Subcutaneous preadipocyte (primary cell): ENCODE measurements at places on chromosomes 12 and 14. TPM values are rescaled to one million over a fixed set of nuclear protein-coding genes. Genes with fewer than 3 reads are reported as not detected.

NOS1 gene
- total RNA-seq: not detected in 2 replicates

RPAP3 gene
- 12.1 and 20.3 TPM in 2 replicates for total RNA-seq

NUAK1 gene
- 0.73 and 1.6 TPM in 2 replicates for total RNA-seq

DNAJC22 gene
- 0.20 TPM in 1 of 2 replicates, not detected in the other for total RNA-seq

TIMELESS gene
- total RNA-seq: 7.3 and 10.4 TPM in 2 replicates

KRT79 gene
- total RNA-seq: not detected in 2 replicates

CNTN1 gene
- 0.39 and 1.1 TPM in 2 replicates for total RNA-seq

CHGA gene
- not detected in 2 replicates for total RNA-seq

TAS2R42 gene
- not detected in 2 replicates for total RNA-seq

OR6C2 gene
- total RNA-seq: not detected in 2 replicates

ANKS1B gene
- 5.9 and 14.3 TPM in 2 replicates for total RNA-seq

CACNA2D4 gene
- total RNA-seq: 0.20 and 1.8 TPM in 2 replicates

CACNA1C gene
- total RNA-seq: 5.1 and 9.6 TPM in 2 replicates

GLRX5 gene
- 39.7 and 41.6 TPM in 2 replicates for total RNA-seq

BICDL1 gene
- total RNA-seq: not detected in 2 replicates

MYF5 gene
- total RNA-seq: not detected in 2 replicates
